IPS-NIHi11 (cell line): ENCODE measurements at places on chromosomes 2 and 18.

- no peak for DNase-seq
Measured at GRCh38 chr18:32906506-32907310, 133.9 kb upstream of the KLHL14 start.

DNA sequence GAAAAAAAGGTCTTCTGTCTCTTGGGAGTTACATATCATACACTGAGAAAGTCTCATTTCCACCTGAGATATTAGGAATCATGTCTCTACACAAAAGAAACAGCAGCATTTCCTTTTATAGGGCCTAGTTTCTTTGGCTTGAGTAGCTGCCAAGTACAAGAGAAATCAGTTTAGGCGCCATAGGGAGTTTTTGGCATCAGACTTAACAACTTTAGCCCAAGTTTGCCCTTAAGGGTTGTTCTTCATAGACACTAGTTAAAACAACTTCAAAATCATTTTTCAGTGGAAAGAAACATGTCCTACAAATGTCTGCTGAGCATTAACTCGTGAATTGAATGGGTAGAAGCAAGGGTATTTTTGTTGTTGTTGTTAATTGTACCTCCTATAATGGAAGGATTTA is 587.0 kb upstream of the DSEL start:
- no peak for DNase-seq

GRCh38 chr2:200747668-200748618 is 63.8 kb upstream of the BZW1 start:
- DNase-seq = no peak

DNA sequence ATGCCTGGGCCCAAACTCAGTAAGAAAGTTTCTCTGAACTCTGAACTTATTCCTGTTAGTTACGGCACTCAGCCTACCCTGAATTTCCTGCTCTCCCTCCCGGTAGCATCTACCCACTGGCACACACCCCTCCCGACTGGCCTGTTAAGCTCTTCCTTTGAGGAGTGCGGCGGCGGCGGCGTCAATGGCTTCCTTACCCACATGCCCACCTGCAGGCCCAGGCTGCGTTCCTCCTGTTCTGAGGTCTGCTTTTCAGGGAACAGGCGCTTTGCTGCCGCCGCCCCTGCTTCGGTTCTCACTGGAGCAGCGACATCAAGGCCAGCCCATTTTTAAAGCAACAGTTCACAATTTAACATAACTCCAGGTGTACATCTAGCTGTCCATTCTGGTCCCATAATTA is 432.4 kb downstream of the DCDC2C start:
- peak; percentile 29 for DNase-seq

GRCh38 chr2:133461484-133461883 is 106.8 kb downstream of the NCKAP5 start:
- DNase-seq = no peak

- no peak for DNase-seq
Measured at GRCh38 chr2:190910341-190911136, 29.9 kb downstream of the GLS start.

DNA sequence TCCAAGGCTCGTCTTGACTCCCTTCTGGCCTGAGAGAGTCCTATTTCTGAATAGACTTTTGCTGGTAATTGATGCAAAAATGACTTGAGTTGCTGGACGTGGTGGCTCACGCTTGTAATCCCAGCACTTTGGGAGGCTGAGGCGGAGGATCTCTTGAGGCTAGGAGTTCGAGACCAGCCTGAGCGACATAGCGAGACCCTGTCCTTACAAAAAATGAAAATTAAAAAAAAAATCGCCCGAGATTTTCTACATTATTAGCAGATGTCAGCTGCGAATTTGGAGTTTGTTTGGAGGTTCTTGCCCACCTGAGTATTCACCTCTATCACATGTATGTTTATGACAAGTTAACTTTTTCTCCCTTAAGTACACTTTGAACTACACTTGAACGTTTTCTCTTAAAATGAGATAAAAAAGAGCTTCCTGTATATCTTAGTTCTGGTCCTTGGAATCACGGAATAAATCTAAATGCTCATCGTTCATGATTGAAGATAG is 471 bp upstream of the C2orf42 start:
- no peak for DNase-seq

- no peak for DNase-seq
Measured at GRCh38 chr18:64132871-64133270, 16.0 kb downstream of the LINC00305 start.

DNA sequence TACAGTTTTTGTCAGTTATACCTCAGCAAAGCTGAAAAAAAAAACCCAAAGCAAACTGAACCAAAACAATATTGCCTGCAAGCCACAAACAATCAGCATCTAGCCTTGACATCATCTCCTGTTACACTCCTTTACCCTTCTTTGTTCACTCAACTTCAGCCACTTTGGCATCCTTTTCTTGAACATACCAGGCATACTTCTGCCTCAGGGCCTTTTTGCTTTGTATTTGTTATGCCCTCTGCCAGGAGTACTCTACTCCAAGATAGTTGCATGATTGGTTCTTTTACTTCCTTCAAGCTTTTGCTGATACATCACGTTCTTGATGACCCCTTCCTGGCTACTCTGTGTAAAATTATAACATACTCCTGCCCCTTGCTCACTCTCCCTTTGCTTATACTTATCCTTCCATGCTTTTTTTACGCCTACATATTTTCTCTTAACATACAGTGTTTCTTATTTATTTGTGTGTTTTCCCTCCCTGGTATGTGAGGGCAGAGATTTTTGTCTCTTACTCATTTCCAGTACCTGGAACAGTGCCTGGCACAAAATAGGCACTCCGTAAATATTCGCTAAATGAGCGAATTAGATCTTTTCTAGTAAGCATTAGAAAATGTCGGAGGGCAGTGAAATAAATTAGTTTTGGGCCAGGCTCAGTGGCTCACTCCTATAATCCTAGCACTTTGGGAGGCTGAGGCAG is 12.7 kb downstream of the ABI2 start:
- peak; percentile 42 for DNase-seq

DNA sequence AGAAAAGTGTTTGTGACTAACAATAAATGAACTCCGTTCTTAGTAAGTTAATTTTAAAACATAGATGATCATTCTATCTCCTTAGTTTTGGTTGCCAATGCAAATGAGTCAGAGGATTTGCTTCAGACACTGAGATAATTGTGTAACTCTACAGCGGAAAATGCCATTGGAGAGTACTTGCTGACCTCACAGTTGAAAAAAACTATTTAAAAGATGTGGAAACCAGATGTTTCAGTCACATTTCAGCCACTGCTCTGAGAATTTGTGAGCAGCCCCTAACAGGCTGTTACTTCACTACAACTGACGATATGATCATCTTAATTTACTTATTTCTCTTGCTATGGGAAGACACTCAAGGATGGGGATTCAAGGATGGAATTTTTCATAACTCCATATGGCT is at the start of gene TNFAIP6:
Gene TNFAIP6, plus strand, starts transcription at position 234 of the 400 bp plus-strand sequence. Its CDS starts 75 bp downstream, at position 309.
- DNase-seq = peak; percentile 34

DNA sequence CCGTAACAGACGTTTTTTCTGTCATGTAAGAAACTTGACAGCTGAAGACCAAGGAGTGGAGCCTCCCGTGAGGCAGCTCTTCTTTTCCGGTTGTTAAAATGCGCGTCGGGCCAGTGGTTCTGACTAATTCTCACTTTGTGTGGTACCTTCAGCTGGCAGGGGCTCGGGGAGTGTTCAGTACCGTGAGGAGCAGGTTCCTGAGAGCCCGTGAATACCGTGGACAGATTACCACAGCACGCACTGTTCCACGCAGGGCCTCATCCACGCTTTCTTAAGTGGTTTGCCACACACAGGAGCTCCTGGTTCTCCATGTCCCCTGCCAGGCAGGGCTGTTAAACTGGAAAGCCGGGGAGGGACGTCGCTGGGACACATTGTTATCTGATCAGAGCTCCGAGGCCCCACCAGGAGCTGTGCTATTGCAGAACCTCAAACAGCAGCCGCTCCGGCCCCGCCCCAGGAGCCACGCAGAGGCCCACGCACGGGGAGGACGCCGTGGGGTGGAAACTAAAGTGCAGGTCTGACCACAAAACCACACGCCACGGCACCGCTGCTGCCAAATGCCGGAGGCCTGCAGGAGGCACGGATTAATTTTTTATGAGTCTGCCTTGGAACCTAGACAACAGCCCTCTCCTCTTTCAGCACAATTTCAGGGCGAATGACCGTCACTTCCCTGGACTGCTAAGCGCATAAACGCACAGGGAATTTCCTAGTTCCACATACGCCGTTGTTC is 43.3 kb downstream of the NFATC1 start:
- no peak for DNase-seq

DNA sequence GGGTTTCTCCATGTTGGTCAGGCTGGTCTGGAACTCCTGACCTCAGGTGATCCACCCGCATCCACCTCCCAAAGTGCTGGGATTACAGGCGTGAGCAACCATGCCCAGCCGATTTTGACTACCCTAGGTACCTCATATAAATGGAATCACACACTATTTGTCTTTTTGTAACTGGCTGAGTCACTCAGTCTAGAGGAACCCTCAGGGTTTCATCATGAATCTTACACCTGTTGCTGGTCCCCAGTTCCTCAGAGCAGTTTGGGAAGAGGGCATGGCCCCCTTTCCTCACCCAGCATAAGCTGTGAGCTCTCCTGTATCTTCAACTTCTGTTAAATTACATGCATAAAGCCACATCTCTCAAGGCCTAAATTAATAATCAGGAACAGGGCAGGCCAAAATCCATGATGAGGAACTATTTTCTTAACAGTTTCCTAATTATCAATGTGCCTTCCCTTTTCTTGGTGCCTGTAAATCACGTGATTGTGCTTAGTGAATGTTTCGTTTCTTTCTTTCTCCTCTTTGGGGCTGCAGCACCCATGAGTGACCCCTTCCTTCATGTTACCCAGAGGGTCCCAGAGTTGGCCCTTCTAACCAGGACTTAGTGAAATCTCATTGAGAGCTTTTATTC is 20.9 kb downstream of the DYSF start:
- DNase-seq = no peak
